ENCODE measurements at places on chromosomes 5 and 9. TPM values are rescaled to one million over a fixed set of nuclear protein-coding genes. Genes with fewer than 3 reads are reported as not detected.

DNA sequence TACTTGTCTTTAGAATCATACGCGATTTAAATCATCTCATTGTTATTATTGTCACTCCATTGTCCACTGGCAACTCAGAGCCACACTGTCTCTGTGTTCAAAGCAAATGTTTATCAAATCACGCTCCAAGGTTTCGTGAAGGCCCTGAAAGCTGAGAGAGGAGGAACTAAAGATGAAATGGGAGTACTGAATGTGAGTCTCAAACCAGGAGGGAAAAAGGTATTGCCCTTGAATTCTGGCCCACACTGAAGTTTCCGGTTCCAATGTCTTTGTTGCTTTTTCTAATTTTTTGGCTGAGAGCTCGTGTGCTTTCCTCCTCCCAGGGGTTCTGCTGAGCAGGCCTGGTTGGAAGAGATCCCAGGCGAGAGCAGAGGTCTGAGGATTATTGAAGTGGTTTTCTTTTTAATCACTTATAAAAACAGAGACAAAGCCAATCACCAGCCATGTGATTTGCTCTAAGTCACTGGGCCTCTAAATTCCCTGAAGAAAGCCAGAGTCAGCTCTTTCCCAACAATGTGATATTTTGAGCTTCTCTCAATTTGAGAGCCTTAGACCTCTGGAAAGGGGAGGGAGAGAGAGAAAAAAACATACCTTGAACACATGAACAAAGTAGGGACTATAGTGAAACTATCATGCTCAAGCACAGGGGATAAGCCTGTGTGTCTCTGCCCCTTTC is 420.8 kb upstream of the GRAMD2B start:
- no peak for DNase-seq

- DNase-seq, result no peak
These were observed 93.7 kb upstream of the SMC5 start for GRCh38 chr9:70165006-70165602.

- no peak for DNase-seq
These were observed 286.5 kb downstream of the KCTD16 start for GRCh38 chr5:144457160-144457559.

DNA sequence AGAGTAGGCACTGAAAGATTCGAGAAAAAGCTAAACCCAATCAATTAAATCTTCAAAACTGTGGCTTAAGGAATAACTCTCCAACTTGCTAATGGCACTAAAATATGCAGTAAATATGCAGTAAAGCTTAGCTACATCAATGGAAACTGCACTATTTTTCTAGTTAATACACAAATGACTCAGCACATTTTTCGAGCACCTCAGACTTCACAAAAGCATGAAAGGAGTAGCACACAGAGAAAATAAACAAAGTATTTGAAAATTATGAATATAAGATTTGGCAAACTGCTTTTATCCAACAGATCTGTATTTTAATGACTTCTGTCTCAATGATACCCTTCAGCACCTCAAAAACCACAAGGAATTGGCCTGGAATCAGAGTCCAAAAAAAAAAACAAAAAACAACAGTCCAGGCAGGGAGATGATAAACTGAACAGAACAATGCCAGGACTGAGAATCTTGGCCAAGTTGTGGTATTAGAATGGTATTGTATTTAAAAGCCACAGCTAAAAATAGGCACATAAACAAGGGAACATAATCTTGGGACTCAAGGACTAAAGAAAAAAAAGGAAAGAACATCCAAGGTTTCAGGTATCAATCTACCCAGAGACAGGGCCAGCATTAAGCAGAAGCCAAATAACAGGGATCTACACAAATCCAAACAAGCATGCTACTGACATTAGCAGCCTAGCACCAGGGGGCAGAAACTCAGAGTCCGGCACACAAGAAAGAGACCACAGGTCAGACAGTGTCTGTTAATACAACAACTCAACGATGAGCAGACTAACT is 21.4 kb downstream of the TMEM245 start:
- no peak for DNase-seq

DNA sequence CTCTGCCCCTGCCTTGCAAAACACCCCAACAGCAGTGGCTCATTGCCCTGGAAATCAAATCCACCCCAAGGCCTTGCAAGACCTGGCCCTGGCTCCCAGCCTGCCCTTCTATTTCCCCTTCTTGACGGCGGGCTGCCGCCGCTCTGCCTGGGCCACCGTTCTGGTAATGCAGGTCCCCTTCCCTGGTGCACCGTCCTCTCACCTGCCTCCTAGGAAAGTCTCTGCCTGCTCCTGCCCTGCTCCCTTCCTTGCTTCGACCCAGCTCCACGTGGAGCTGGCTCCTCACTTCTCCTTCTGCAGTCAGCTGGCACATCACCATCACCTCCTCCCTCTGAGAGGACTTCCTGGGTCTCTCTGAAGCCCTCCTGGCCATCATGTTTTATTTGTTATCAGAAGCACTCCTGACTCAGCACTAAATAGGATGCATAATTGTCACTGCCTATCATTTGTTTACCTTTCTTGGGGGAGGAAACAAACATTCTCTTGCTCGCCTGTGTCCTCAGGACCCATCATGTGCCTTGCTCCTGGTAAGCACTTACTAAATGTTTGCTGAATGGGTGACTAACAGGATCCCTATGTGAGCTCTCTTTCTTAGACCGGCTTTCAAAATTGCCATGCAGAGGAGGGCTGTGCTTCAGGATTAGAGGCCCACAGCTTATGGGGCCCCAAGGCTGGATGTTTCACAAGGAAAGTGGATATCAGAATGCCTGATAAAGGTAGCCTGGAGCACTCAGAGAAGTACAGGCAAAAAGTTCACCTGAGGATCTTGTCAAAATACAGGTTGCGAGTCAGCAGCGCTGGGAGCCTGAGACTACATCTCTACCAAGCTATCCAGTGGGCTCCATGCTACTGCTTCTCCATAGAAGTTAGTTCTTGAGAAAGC is 19.6 kb upstream of the C5orf47 start:
- DNase-seq, result no peak

- DNase-seq, result no peak
These were observed 151.7 kb upstream of the RAPGEF1 start for GRCh38 chr9:131891598-131891997.

GRCh38 chr5:100902440-100903038 is 543 bp downstream of the ST8SIA4 start:
- peak; percentile 45 for DNase-seq

DNA sequence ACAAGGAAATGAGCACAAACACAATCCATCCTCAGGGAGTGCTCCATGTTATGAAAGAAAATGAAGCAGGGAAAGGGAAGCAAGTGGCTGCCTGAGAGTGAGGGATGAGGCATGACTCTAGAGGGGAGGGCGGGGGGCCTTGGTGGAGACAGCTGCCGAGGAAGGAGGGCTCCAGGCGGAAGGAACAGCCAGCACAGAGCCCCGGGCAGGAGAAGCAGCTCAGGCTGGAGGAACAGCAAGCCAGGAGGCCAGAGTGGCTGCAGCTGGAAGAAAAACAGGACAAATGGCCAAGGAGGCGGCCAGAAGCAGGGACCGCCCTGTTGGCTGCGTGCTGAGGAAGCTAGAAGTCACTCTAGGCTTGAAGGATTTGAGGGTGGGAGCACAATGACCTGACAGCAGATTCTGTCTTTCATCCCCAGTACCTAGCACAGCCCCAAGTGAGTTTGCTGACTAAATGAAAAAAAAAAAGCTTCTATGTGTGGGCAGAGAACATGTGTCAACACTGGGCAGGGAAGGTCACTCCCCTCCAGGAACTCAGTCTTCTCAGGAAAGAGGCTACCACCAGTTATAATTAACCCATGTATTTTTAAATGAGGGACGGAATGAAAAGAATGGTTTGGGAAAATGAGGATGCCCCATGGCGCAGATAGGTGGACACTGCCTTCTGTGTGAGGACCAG is 142.8 kb downstream of the DCP2 start:
- DNase-seq, result no peak

GRCh38 chr9:79581794-79582193 is 10.0 kb downstream of the TLE4 start:
- peak; percentile 18 for DNase-seq

GRCh38 chr9:8205576-8205975 is 406.0 kb upstream of the DMAC1 start:
- no peak for DNase-seq

SPINK6 gene
- total RNA-seq, result not detected

XRCC4 gene
- total RNA-seq, result 12.2 TPM

EIF4EBP3 gene
- total RNA-seq, result 15.5 TPM

MARVELD2 gene
- 0.78 TPM for total RNA-seq

ACTBL2 gene
- not detected for total RNA-seq

CARTPT gene
- total RNA-seq, result not detected

NR6A1 gene
- 1.2 TPM for total RNA-seq

MPDZ gene
- total RNA-seq, result not detected

CHD1 gene
- 58.0 TPM for total RNA-seq

OMD gene
- total RNA-seq, result not detected
